ENCODE measurements at places on chromosomes 1 and 21.

DNA sequence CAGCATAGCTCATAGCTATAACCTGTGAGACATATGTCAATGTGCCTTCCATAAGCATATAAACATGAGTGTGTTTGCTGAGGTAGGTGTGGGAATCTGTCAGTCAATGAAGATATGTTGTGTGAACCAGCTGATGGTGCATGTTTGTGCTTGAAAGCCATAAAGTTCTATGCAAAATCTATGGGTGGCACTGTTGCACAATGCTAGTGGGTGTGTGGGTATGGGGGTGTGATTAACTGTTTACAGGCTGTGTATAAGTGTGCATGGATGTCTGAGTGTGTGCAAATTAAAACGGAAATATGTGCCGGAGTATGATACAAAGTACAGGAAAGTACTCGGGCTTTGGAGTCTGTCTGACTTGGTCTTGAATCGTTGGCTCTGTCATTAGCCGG lies 1.0 kb upstream of the ATP2B4 start:
- peak; percentile 63 for DNase-seq

- DNase-seq, result no peak
Measured at GRCh38 chr1:221067721-221068120, 188.5 kb downstream of the HLX start.

DNA sequence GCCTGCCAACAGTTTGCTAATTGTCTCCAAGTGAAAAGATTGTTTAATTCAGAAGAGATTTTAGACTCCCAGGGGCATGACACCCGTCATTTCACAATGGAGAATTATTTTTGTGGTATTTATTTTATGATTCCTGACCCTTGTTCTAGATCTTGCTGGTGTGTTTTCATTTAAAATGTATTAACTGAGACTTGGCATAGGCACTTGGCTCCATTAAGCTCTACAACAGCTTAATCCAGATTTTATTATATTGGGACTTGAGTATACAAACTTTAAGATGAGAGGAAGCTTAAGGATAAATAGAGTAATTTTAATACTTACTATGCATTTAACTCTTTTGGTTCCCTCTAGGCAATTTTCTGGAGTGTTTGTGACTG lies 101.3 kb upstream of the KCNE2 start:
- no peak for DNase-seq

GRCh38 chr1:51819810-51820209 lies 58.7 kb downstream of the NRDC start:
- DNase-seq, result no peak

DNA sequence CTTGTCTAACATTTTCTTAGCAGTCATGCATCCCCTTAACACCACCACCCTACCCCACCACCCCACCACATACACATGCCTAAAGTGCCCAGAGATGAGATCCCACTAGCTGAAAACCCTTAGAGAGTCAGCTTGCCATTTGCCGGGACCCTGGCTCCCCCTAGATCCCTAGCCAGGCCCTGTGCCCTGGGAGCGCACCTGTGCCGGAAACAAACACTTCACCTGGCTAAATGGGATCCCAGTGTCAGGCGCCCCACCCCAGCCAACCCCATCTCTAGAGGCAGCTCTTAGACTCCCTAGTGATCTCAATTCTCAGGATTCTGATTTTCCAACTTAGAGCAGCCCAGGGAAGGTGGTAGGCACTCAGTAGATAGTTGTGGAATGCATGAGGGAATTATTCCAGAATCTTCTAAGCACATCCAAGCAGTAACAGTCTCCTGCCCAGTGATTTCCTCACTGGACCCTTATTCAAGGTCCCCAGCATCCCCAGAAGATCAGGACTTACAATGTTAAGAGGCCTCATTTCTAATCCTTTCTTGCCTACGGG lies 105.2 kb downstream of the LAMC2 start:
- DNase-seq, result no peak
